Kidney capillary endothelial cell (primary cell): ENCODE measurements at places on chromosomes 7 and 10.

DNA sequence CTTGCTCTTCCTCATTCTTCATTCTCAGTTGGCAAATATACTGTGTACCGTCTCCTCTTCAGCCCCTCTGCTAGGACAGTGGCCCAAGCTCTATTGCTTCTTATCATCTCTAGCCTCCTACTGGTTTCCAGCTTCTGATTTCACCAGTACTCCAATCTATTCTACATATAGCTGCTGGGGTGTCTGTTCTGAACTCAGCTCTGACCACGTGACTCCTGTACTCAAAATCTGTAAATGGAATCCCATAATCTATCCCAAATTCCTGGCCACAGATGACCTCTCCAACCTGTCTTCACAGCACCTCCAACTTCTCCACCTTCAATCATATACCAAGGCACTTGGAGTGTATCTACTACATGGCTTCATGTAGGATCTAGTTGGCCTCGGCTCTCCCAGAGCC lies 152.9 kb downstream of the NRCAM start:
- no peak for DNase-seq

DNA sequence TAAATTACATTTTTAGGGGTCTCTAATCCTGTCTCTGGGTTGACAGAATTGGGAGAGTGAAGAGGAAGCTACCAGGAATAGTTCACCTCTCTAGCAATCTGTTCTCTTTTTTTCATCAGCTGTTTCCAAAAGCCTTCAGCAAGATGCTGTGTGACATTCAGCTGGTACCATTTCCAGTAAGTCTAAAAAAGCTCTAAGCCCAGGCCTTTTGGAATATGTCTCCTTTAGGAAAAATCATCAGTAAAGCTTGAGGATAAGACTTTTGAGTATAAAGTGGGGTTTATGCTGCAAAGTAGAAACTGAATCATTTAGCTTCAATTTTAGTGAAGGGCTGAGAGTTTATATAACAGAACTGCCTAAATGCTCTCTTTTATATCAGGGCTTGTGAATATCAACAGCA lies 81.5 kb downstream of the CCNY start:
- no peak for DNase-seq

DNA sequence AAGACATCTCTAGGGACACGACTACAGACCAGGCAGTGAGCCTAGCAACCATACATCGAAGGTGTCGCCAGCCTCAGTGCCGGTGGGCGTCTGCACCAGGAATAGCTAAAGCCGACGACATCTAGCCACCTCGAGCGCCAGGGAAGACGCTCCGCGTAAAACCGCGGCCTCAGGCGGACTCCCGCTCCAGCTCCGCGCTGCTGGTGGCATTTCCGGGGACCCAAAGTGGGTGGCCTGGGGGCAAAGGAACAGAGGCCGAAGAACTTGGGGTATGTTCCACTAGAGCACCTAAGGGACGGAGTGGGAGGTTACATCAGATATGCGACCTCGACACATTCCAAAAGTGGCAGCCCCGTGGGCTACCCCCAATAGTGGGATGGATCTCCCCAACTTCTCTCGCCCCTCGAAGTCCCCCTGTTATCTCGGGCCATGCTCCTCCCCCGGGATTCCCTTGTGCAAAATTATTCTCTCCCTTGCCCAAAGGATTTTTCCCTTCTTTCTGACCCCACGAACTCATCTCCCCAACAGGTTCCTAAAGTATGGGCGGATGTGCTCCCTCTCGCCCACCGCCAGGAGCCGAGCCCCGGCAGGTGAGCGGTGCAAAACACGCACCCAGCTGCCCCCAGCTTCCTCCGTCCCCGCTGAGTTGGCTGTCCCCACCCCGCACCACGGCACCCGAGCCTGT lies 1.2 kb downstream of the KCNMA1 start:
- no peak for DNase-seq

DNA sequence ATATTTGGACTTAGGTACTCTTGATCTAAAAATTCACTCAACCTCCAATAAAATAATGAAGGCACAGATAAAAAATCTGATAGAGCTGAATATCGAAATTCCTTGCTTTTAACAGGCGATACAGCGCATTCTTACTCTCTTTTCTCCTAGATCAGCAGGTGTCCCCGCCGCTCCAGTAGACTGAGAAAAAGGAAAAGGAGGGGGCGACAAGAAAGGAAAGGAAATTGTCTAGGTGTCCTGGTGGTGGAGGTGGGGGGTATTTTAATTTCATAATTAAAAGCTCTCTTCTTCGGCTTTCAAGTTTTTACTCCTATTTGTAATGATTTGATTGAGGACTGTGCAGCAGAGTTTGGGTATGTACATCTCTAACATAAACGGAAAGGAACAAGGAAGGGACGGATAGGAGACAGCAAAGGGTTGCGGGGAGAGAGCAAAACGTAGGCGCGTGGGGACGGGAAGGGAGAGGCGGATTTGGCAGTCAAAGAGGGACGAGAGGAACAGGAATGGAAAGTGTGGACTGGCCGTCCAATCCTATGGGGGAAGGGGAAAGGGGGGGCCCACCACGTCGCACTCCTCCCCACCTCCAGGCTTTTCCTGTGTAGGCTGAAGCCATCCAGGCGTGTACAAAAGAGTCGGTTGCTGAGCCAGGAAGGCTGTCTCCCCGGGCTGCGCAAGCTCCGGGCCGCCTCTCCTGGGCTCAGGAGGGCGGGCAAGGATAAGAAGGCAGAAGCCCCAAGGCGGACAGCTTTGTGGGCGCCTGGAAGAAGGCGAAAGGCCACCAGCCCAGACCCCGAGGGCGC lies 875 bp upstream of the HECTD2 start:
- DNase-seq, result peak; percentile 53

DNA sequence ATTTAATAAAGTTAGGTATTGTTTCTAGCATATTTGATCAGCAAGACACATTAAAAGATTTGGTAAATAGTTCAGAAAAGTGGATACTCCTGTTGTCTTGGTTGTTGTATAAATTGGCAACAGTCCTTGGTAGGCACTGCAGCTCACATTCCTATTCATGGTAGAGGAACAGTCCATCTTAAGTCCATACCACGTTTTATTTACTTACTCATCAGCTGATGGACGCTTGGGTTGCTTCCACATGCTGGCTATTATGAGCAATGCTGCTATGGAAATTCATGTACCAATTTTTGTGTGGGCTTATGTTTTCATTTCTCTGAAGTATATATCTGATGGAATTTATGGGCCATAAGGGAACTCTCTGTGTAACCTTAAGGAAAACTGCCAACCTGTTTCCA lies 43.3 kb downstream of the C10orf120 start:
- no peak for DNase-seq

DNA sequence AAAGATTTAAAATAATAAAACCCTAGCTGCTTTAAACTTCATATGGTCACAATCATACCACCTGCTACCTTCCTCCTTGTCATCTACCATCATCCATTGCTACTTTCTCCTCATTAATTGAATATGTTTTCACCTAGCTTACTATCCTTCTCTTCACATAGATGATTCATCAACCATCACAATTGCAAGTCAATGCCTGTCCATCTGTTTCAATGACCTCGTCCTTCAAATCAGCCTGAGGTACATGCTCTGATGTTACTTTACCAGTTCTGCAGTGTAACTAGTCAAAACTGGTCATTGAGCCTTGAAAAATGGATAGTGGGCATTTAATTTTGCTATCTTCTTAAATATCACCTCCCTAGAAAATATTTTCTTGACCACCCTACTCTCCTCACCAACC lies 164.7 kb downstream of the SEMA3E start:
- DNase-seq, result no peak

DNA sequence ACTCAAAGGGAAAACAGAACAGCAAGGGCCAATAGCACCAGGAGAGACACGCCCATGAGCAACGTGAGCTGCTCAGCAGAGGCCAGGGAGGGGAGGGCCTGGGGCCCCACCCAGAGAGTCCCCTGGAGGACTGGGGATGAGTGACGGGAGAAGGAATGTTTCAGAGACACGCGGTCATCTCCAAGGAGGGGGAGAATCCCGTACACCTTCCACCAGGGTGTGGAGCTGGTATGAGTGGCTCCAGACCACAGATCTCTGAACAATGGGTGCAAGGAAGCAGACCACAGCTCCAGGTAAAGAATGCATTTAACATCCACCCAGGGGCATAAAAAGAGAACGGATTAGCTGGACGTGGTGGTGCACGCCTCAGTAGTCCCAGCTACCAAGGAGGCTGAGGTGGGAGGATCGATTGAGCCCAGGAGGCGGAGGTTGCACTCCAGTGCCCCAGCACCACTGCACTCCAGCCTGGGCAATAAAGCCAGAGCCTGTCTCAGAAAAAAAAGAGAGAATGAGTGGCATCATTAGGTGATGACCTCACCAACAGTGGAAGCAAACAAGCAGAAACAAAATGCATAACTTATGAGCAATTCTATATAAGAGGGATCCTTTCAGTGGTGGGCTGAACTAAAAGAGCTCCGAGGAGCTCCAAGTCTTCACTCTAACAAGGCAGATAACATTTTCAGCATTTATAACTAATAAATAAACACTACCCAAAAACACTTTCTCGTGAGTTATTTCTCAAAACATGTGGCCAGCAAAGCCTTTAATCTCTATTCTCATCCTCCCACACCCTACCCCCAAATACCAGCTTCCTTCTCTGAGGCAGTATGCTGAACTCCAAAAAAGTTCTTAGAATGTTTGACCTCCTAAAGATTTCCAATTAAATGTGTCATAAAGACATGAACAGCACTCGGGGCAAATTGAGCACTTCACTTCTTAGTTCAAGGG lies 12.5 kb downstream of the PSAP start:
- DNase-seq, result no peak

DNA sequence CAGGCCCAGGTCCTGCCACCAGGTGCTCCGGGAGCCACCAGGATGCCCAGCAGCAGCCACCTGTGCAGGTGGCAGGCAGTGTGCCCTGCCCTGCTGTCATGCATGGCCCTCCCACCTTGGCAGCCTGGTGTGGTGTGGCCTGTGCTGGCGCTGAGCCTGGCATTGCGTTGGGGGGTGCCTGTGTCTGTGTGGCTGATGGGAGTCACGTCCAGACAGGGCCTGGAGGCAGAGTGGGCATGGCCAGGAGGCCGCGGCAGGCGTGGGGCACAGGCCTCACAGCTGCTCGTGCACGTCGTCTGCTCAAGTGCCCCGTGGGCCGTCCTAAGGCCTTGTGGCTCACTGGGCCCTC lies 8.7 kb downstream of the TTYH3 start:
- DNase-seq, result no peak
